Stimulated activated CD4-positive, alpha-beta T cell treated with anti-CD3 and anti-CD28 coated beads, Interleukin-1b, Interleukin-23, amount 100 ng/mL, for 1 hour (primary cell): ENCODE measurements at places on chromosomes 4 and X.

DNA sequence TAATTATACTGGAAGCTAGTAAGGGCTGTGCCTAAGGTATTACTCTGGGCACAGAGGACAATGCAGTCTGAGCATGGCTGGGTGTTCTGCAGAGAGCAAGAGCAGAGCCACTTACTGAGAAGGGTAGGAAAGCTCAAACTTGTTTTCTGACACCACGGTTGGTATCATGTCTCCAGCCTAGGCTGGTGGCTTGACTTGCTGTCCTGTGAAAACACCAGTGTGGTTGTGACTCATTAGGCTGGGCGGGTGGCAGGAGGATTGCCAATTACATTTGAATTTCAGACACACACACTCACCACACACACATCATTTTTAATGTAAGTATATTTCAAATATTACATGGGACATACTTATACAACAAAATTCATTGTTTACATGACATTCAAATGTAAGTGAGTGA lies 19.7 kb upstream of the MTM1 start:
- DNase-seq = no peak

- no peak for DNase-seq
Measured at GRCh38 chr4:12697970-12698369, 786.2 kb downstream of the RAB28 start.

DNA sequence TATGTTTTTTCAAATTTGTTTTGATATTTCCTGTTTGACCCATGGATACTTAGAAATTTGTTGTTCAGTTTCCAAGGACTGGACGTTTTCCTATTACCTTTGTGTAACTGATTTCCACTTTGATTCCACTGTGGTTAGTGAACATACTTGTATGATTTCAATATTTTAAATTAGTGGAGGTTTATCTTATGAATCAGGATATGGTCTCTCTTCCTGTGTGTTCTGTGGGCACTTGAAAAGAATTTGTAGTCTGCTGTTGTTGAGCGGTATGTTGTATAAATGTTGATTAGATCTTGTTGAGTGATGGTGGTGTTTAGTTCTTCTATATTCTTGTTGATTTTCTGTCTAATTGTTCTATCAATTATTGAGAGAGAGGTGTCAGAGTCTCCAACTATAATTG lies 21.2 kb upstream of the LAMTOR3 start:
- DNase-seq = no peak

GRCh38 chr4:86089781-86090323 lies 270.0 kb downstream of the MAPK10 start:
- no peak for DNase-seq

DNA sequence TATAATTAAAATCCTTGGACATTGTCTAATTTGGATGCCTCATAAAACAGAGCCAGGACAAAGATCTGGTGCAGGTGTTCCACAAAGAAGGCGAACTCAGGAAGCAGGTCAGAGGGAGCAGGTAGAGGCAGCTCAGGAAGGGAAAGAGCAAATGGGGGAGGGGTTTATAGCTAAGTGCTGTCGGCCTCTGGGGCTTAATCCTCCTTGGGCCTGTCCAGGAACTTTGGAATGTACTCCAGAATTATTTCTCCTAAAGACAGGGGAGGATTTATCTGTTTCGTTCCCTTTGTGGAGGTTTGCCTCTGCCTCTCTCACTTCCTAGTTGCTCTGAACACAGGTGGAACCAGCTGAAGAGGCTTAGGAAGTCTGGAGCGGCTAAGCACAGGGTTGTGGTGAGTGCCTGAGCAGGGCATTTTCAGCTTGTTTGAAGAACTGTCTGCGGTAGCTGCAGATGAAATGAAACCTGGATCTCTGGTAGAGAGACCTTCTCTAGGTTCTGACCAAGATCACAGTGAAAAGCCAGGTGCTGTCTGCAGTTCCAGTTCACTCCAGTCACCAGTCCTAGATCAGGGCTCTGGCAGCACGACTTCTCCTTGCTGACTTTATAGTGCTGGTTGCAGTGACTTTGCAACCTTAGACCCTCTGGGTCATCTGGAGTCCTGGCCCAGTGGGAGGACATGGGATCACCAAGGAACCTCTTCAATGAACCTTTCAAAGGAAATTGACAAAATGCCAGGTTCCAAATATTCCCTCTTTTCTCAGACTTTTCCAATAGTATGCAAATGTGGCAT lies 519.2 kb downstream of the PCDH10 start:
- no peak for DNase-seq
